ENCODE measurements at places on chromosomes 16 and 17. TPM values are rescaled to one million over a fixed set of nuclear protein-coding genes. Genes with fewer than 3 reads are reported as not detected.

Gene GGT6
- not detected for total RNA-seq

Gene CACNG5
- not detected for total RNA-seq

Gene TMIGD1
- not detected for total RNA-seq

Gene P2RX1
- under 0.01 TPM for total RNA-seq

Gene CSH2
- total RNA-seq: not detected

Gene RGS11
- 6.3 TPM for total RNA-seq

Gene SLC5A10
- under 0.01 TPM for total RNA-seq

- no peak overlapping the region for H3K4me3 ChIP-seq
- no peak for DNase-seq
- no peak overlapping the region for H3K27ac ChIP-seq
- H3K4me1 ChIP-seq: no peaks in the 10 kb centered on the region
- H3K36me3 ChIP-seq: no peaks in the 10 kb centered on the region
Observed at GRCh38 chr17:20315311-20315710, 152.0 kb downstream of the LGALS9B start.

DNA sequence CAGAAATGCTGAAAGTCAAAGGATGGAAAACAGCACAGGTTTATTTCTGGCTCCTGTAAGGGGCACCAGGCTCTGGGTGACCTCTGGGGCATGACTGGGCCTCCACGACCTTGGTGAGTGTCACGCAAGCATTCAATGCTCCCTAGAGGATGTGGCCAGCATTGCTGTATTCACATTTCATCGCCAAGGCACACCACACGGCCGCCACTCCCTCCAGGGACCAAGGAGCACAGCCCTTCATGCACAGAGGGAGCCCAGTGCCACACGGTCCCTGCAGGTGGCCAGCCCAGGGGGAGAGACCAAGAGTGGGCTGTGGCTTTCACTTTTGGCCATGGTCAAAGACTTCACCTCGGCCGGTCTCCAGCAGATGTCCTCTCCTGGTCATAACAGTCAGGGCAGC lies 137.4 kb upstream of the TNRC6C start:
- H3K27me3 ChIP-seq: no peaks in the 10 kb centered on the region
- no peaks in the 10 kb centered on the region for H3K4me1 ChIP-seq
- no peaks in the 10 kb centered on the region for H3K36me3 ChIP-seq
- no peak for DNase-seq
- H3K27ac ChIP-seq: no peak overlapping the region

- H3K4me3 ChIP-seq: no peak overlapping the region
- H3K36me3 ChIP-seq: peaks cover 1% of the 10 kb centered on the region
- H3K27me3 ChIP-seq: no peaks in the 10 kb centered on the region
- no peaks in the 10 kb centered on the region for H3K4me1 ChIP-seq
Observed at GRCh38 chr16:75289189-75289588, 37.8 kb upstream of the BCAR1 start.

- H3K4me3 ChIP-seq: no peak overlapping the region
- DNase-seq: no peak
- no peaks in the 10 kb centered on the region for H3K36me3 ChIP-seq
- H3K27ac ChIP-seq: no peak overlapping the region
- H3K4me1 ChIP-seq: peaks cover 5% of the 10 kb centered on the region
- no peaks in the 10 kb centered on the region for H3K27me3 ChIP-seq
Observed at GRCh38 chr16:3695610-3696369, 21.5 kb downstream of the TRAP1 start.

DNA sequence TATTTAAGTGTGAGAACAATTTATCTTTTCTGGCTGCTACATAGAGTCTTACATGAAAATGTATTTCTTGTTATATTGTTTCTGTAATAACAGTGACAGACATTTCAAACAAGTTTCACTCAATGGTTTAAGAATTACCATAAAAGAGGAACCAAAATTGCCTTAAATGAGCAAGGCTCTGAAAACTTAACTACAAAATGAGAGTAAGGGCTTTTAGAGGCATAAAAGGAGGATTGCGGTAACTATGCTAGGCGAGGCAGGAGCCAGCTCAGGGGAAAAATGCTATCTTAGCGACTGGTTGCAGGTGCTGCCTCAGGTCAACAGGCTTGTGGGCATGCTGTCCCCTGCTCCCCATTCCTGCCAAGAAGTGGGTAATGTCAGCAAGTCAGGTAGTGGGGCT lies 81.7 kb upstream of the MSI2 start:
- H3K4me3 ChIP-seq: no peak overlapping the region
- no peaks in the 10 kb centered on the region for H3K4me1 ChIP-seq
- no peak overlapping the region for H3K27ac ChIP-seq
- no peaks in the 10 kb centered on the region for H3K27me3 ChIP-seq
- no peak for DNase-seq
- no peaks in the 10 kb centered on the region for H3K36me3 ChIP-seq

- no peak for DNase-seq
- H3K4me3 ChIP-seq: no peak overlapping the region
- no peaks in the 10 kb centered on the region for H3K36me3 ChIP-seq
- H3K27ac ChIP-seq: no peak overlapping the region
- H3K27me3 ChIP-seq: no peaks in the 10 kb centered on the region
- H3K4me1 ChIP-seq: no peaks in the 10 kb centered on the region
Observed at GRCh38 chr16:23024044-23024443, 125.2 kb downstream of the USP31 start.

DNA sequence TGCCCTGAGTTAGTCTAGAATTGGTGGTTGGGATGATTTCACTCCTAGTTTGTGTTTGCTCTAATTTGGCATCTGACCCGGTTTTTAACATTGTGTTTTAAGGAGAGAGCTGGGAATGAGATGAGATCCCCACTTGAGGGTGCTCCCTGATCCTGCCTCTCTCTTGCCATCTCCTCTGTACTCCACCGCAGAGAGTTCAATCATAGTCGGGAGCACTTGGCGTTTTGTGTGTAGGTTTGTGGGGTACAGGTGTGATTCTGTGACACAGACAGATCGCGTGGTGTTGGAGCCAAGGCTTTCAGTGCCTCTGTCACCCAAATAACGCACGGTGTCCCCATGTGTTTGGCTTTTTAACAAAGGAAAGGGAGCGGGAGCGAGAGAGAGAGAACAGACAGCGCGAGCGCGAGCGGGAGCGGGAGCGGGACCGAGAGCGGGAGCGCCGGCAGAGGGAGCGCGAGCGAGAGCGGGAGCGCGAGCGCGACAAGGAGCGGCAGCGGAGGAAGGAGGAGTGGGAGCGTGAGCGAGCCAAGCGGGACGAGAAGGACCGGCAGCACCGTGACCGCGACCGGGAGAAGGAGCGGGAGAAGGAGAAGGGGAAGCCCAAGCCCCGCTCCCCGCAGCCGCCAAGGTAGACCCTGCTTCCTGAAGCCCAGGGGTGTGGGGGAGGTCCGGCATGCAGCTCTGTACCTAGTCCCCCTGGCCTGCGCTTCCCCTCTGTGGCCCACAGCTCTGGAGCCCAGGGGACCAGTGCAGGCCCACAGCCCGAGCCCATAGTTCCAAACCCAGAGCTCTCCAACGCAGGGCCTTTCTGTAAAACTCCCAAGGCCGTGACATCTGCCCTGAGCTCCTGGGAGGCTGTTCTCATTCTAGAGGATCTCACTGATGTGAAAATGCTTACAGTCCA lies 27.2 kb upstream of the IL17C start:
- no peak overlapping the region for H3K4me3 ChIP-seq
- peaks cover 3% of the 10 kb centered on the region for H3K4me1 ChIP-seq
- no peaks in the 10 kb centered on the region for H3K27me3 ChIP-seq
- no peak for DNase-seq
- no peak overlapping the region for H3K27ac ChIP-seq
- H3K36me3 ChIP-seq: peaks cover 12% of the 10 kb centered on the region

DNA sequence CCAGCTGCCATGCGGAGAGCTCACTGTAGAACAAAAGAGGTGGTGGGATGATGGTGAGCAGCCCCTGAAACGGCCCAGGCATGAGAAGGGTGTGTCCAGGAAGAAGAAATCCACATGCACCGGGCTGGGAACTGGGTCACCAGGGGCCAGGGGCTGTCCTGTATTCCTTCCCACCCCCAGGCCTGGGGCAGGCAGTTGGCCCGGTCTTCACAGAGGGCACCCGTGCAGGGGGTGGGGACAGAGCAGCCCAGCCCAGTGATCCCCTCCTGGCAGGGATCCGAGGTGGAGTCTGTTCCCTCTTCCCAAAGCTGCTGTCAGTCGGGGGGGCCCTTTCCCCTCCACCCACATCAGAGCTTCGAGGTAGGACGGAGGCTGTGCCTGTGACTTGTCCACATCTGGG lies 9.2 kb downstream of the HS3ST6 start:
- H3K4me3 ChIP-seq: no peak overlapping the region
- no peaks in the 10 kb centered on the region for H3K4me1 ChIP-seq
- peaks cover 6% of the 10 kb centered on the region for H3K27me3 ChIP-seq
- DNase-seq: no peak
- H3K27ac ChIP-seq: no peak overlapping the region

- H3K4me3 ChIP-seq: peak overlapping the region; percentile 74
- peaks cover 8% of the 10 kb centered on the region for H3K4me1 ChIP-seq
- no peaks in the 10 kb centered on the region for H3K27me3 ChIP-seq
- no peak for DNase-seq
Observed at GRCh38 chr17:68290268-68290954, 516 bp downstream of the SLC16A6 start.

DNA sequence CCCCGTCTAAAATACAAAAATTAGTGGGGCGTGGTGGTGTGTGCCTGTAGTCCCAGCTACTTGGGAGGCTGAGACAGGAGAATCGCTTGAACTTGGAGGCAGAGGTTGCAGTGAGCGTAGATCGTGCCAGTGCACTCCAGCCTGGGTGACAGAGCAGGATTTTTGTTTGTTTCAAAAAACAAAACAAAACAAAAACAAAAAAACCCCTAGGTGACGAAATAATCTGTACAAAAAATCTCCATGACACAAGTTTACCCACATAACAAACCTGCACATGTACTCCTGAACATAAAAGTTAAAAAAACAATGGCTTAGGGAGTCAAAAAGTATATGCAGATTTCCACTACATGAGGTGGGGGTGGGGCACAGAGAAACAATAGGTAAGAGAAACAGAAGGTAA lies 140.5 kb upstream of the ASIC2 start:
- no peak overlapping the region for H3K4me3 ChIP-seq
- no peaks in the 10 kb centered on the region for H3K36me3 ChIP-seq
- no peaks in the 10 kb centered on the region for H3K4me1 ChIP-seq

DNA sequence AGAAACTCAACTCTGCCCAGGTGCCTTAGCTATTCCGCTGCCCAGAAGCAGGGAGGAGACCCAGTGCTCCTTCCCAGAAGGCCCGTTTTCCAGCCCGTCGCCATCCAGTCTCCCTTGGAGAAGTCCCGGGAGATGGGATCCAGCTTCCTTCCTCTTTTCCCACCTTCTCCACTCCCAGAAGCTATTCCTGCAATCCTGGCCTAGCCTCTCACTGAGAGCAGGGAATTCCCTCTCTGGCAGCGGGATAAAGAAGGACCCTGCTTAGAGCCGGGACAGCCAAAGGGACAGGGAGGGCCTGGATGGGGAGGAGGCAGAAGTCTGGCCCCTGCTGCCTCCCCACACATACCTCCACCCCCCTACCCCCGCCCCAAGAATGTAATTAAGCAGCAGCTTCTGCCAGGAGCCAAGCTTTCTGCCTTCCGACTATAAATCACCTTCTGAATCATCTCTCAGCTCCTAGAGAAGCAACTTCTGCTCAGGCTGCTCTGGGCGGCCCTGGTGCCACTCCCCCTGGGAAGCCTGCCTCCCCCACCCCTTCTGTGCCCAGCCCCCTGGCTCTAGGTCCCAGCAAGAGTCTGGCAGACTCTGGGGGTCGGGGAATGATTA lies 6.4 kb downstream of the WNT3 start:
- DNase-seq: peak; percentile 86
- H3K36me3 ChIP-seq: no peaks in the 10 kb centered on the region
- no peak overlapping the region for H3K27ac ChIP-seq
- H3K4me1 ChIP-seq: no peaks in the 10 kb centered on the region

DNA sequence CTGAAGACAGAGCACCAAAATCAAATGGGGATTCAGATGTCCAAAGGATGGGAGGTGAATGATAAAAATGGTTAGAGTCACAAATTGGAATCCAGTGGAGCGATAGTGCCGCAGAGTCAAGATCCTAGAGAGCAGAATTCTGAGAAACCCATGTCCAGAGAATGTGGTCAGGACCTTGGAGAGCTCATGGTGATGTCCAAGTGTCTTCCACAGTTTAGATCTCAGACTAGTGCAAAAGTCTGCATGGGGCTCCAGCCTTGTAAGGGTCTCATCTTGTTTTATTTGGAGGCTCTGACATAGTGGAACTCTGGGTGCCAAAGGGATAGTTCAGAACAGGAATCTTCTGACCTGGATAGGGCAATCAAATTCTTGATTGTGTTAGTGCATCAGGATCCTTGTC lies 245.9 kb upstream of the HSBP1 start:
- DNase-seq: peak; percentile 30
- no peaks in the 10 kb centered on the region for H3K27me3 ChIP-seq
- no peak overlapping the region for H3K27ac ChIP-seq
- H3K4me1 ChIP-seq: no peaks in the 10 kb centered on the region
- H3K36me3 ChIP-seq: no peaks in the 10 kb centered on the region

GRCh38 chr17:50830994-50831393 lies 4.4 kb upstream of the WFIKKN2 start:
- H3K4me3 ChIP-seq: no peak overlapping the region
- no peak for DNase-seq
- peaks cover 4% of the 10 kb centered on the region for H3K27me3 ChIP-seq

- peak overlapping the region; percentile 85 for H3K27ac ChIP-seq
- H3K36me3 ChIP-seq: peaks cover 10% of the 10 kb centered on the region
- H3K27me3 ChIP-seq: no peaks in the 10 kb centered on the region
- peak overlapping the region; percentile 43 for H3K4me3 ChIP-seq
- DNase-seq: peak; percentile 99
- H3K4me1 ChIP-seq: peaks cover 21% of the 10 kb centered on the region
Observed at GRCh38 chr16:30947859-30948666, 805 bp upstream of the ORAI3 start.

GRCh38 chr17:2011411-2012371 lies 13.4 kb downstream of the RTN4RL1 start:
- H3K27ac ChIP-seq: no peak overlapping the region
- peaks cover 2% of the 10 kb centered on the region for H3K27me3 ChIP-seq
- peaks cover 5% of the 10 kb centered on the region for H3K4me1 ChIP-seq
- peak; percentile 76 for DNase-seq
- peak overlapping the region; percentile 20 for H3K4me3 ChIP-seq

DNA sequence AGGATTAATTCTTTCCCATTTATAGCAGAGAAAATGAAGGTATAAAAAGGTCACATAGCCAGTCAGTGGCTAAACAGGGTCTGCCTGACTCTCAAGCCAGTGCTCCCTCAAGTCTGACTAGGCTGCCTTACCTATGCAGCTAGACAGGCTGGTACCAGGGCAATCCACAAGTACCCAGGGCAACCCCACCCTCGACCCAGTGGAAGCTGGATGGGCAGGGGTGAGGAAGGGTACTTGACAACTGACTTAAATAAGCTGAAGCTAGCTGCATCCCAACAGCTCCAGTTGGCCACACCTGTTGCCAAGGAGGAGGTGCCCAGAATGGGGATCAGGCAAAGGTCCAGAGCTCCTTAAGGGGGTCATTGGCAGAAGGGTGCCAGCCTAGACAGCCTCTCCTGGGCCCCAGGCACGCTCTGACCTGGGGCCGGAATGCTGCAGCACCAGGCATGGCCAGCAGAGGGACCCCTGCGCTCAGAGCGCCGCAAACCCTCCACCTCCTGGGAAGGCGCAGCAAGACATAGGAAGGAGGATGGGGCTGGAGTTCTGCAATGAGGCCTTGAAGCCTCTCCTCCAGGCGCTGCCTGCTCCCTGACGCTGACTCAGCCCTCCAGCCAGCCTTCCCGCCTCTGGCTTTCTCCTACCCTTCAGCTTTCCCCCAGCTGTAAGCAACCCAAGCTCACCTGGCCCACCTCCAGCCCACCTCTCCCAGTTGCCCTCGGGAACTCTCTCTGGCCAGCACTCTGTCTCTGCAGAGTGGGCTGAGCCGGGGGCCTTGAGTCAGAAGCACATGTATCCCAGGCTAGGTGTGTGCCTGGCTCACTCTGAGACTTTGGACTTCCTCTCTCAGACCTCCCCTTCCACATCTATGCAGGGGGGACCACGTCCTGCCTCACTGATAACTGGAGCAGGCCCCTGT lies 28.8 kb downstream of the MPP2 start:
- H3K27ac ChIP-seq: no peak overlapping the region
- H3K36me3 ChIP-seq: no peaks in the 10 kb centered on the region
- peak; percentile 87 for DNase-seq
- no peaks in the 10 kb centered on the region for H3K4me1 ChIP-seq

All from fibroblast of lung (primary cell).